AG09309 (cell line): ENCODE measurements at places on chromosomes 11 and 22.

- DNase-seq, result no peak
Observed at GRCh38 chr11:74279256-74279655, 32.2 kb downstream of the P4HA3 start.

GRCh38 chr11:57981536-57981935 is 42.1 kb upstream of the OR9Q1 start:
- no peak for DNase-seq

DNA sequence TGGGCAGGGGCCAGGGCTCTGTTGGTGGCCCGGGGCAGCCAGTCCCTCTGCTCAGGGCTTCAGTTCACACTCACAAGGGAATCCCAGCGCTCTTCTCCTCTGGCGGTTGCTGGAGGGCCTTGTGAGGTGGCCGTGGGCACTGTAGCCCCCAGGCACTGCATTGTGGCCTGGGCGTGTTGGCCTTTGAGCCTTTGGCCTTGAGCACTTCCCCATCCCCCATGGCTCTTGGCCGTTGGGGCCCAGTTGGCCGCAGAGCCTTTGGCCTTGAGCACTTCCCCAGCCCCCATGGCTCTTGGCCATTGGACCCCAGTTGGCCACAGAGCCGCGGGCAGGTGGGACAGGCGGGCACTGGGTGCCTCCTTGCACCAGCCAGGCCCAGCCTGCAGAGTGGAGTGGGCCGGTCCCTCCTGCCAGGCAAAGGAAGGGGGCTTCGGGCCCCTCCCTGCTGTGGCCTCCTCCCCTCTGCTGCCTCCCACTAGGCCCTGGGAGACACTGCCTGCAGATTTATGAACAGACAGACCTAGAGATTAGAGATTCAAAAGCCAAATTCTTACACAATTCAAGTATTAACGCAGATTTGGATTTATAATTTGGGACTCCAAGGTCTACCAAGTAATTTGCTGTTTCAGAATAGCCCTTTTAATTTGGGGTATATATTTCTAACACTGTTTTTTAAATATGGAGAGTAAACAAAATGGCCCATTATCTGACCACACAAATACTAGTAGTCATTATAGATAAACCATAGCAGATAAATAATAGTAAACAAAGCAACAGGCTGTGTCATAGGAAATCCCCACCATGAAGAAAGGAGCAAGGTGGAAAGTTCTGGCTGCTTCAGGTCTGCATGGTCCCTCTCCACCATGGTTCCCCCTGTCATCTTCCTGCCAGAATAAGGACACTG is 18.2 kb upstream of the TXNRD2 start:
- no peak for DNase-seq

DNA sequence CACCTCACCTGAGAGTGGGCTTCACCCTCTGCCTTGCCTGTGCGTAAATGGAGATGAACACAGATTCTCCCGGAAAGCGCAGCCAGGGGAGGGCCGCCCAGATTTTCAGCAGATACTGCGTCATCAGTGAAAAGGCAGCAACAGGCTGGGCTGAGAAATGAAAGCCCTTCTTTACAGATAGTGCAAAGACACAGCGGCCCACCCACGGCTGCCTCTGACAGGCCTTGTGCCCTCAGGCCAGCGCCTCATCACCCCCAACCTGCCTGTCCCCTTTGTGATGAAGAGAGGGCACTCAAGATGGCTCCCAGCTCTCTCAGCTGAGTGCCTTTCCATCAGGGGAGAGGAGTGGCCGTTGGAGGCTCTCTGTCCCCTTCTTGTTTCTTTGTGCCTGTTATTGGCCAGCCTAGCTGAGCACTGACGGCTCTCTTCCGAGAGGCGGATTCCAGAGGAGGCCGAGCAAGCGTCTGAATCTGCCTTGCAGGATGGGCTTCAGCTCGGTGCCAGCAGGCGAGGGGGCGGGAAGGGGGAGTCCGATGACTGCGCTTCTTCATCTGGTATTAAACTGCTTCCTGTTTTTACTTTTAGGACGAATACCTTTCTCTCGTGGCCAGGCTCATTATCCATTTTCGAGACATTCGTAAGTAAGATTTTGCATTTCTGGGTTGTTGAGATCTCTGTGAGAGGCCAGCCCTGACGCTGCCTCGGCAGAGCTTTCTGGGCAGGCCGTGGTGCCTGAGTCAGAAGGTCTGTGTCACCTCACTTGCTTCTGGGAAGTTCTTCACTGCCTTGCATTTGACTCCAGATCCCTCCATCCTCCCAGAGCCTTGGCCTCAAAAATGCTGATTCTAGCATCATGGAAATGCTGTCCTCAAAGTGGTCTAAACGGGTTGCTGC is 43.7 kb downstream of the MED15 start:
- DNase-seq, result no peak

GRCh38 chr22:31828739-31829138 is 74.9 kb downstream of the DEPDC5 start:
- DNase-seq, result no peak

GRCh38 chr11:32894149-32894827 is 1.7 kb downstream of the QSER1 start:
- peak; percentile 29 for DNase-seq

DNA sequence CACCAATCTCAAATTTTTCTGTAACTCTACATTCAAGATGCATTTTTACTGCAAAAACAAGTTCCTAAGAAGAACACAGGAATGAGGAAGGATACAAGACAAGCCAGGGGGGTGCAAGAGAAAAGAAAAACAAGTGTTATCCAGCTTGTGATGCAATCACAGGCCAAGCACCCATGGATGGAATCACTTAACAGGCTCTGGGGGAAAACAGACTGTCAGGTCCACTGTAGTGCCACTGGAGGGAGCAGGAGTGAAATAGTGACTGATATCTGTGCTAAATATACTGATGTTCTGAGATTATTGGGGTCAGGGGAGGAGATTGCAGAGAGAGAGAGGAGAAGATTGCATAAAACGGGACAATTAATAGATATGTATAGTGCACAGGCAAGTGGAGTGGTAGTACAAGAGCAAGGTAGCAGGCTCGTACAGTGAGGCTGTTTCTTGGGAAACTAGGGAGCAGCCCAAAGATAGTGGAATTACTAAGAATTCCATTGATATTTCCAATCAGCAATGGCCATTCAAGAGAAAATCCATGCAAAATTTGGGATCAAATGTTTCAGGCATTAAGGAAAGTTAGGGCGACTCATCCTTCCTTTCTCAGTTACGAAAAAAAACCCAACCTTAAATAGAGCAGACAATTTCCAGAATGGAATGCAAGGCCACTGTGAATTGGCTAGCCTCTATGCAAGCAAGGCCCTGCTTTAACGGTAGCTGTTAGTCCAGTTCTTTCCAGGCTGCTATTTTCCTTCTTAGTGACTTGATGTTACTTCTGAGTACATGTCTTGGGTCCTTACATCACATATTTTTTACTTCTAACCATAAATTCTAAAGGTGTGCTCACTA is 52.2 kb upstream of the CEP126 start:
- DNase-seq, result peak; percentile 77

DNA sequence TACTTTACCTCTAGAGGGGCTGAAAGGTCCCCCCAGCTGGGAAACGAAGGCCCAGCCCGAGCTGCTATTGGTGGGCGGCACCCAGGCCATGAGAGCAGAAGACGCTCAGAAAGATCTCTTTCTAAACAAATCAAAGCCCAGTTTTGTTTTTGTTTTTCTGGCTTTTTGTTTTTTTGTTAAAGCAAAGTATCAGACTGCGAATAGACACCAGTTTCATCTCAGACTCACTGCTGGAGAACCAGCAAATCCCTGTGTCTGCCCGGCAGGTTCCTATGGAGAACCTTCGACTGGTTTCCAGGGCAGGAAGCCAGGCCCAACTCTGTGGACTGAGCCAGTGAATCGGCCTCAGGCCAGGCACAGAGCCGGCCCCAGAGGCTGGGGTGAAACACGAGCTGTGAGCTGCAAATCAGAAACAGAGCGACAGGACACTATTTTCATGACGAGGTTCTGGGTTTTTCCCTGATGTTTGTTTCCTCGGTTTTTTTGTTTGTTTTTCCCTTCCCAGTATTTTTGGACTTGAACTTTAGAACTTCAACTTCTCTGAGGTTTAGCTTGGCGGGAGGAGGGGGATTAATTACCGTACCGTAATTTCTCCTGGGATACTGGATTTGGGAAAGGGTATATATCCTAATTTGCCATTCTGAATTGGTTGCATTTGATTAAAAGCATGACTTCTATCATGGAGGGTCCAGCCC is 16.0 kb upstream of the B4GALNT4 start:
- peak; percentile 64 for DNase-seq

GRCh38 chr11:69250186-69251056 is 43.5 kb upstream of the MYEOV start:
- DNase-seq, result no peak

- no peak for DNase-seq
Observed at GRCh38 chr11:68193018-68193417, 20.1 kb downstream of the KMT5B start.

- DNase-seq, result no peak
Observed at GRCh38 chr11:110152199-110152598, 59.0 kb downstream of the ZC3H12C start.

DNA sequence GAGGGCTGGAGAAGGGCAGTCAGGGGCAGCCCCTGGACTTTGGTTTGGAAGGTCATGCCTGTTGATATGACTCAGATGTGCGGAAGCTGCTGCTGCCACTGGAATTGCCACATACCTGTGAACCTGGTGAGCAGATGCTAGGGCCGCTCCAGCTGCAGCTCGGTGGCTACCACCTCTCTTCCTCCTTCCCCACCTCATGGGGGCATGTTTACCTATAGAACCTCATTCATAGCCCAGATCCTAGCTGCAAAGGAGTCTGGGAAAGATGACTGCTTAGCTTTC is 17.5 kb upstream of the TSPAN18 start:
- DNase-seq, result no peak

GRCh38 chr22:45504373-45505341 is 2.0 kb downstream of the FBLN1 start:
- DNase-seq, result no peak

GRCh38 chr11:390175-390574 is 3.8 kb upstream of the PKP3 start:
- DNase-seq, result no peak

DNA sequence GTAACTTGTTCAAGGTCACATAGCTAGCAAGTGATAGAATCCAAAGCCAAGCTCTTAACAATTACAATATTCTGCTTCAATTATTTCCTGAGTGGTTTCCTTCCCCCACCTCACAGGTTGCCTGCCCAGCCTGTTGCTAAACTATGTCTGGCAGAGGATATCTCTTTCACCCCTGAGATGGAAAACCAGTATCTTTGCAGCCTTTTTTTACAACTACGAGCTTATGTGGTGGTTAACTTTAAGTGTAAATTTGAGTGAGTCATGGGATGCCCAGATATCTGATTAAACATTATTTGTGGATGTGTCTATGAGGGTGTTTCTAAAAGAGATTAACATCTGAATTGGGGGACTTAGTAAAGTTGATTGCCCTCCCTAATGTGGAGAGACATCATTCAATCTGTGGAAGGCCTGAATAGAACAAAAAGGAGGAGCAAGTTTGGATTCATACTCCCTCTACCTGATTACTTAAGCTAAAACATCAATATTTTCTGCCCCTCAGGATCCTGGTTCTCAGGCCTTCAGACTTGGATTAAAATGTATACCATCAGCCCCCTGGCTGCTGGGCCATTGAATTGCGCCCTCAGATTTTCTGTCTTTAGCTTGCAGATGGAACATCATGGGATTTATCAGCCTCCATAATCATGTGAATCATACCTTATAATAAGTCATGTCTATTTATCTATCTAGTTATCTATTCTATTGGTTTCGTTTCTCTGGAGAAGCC is 911.9 kb downstream of the METTL15 start:
- DNase-seq, result no peak

GRCh38 chr11:80748207-80748925 is 1307.5 kb upstream of the TENM4 start:
- DNase-seq, result no peak

- no peak for DNase-seq
Observed at GRCh38 chr11:130798801-130799200, 117.5 kb downstream of the SNX19 start.

GRCh38 chr11:19511413-19512183 is 201.0 kb upstream of the NAV2 start:
- no peak for DNase-seq

DNA sequence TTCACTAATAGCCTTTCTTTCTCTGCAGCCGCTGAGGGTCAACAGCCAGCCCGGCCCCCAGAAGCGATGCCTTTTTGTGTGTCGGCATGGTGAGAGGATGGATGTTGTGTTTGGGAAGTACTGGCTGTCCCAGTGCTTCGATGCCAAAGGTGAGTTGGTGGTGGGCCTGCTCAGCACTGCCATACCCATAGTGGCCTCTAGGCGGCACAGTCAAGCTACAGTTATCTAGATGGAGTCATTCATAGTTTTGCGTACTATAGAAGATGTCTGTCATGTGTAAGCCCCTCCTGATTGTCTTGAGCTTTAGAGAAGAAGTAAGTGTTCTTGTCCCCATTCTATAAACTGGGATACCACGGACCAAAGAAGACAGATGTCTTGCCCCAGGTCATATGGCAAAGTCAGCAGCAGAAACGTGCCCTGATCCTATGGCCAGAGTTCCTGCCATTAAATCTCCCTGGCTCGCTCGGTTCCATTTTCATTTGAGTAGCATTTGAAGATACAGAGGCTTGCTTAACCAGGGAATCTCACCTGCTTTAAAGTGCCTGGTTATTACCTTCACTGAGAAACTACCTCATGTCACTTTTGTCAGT is 42.1 kb upstream of the CRTAM start:
- DNase-seq, result no peak

DNA sequence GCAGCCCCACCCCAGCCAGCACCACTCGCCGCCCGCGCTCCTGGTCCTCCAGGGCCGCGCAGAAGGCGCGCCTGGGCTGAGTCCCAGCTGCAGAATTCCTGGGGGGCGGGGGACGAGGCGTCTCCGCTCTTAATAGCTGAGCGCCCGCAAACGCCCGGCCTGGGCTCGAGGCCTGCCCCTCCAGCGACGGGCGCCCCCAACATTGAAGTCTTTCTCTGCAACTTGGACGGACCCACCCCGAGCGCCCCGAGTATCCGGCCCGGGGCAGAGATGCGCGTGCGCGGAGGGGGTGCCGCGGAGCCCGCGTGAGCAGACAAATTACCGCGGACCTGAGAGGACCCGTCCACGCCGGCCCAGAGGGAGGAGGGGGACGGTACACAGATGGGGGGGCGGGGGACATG is 6.7 kb upstream of the SYT7 start:
- no peak for DNase-seq

- no peak for DNase-seq
Observed at GRCh38 chr22:30176431-30176830, 70.1 kb downstream of the LIF start.

DNA sequence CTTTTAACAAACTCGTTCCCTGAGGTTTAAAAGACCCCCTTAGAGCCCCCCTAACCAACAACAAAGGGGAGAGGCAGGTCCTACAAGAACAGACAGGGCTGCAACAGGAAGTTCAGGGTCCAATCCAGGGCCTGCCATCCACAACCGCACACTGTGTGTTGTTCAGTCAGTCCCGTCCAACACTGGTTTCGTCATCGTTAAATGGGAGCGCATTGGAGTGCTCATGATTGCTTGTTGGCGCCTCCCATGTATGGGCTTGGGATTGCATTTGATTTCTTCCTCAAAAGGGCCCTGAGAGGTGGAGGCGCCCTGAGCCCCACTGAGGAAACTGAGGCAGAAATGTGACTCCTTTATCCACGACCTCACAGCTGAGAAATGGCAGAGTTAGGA is 174.1 kb downstream of the MN1 start:
- no peak for DNase-seq
